ENCODE measurements at places on chromosomes 2 and 18.

DNA sequence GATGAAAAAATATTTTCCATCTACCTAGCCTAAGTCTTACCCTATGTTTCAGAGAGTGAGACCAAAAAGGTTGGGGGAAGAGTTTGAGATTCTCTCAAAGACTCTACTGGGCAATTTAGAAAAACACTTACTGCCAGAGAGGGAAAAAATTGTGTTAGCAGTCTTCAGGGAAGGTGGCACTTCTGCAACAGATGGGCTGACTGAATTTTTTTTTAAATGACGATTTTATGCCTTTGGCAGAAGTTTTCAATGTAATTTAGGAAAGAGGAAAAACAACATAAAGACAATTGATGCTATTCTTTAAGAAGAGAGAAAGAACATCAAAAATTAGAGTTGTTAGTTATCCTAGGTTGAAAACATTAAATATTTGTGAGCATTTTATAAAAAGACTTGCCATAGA lies 1894.5 kb upstream of the PIK3C3 start:
- DNase-seq, result no peak

- DNase-seq, result no peak
These were observed 1.2 kb upstream of the SRBD1 start for GRCh38 chr2:45612285-45612684.

DNA sequence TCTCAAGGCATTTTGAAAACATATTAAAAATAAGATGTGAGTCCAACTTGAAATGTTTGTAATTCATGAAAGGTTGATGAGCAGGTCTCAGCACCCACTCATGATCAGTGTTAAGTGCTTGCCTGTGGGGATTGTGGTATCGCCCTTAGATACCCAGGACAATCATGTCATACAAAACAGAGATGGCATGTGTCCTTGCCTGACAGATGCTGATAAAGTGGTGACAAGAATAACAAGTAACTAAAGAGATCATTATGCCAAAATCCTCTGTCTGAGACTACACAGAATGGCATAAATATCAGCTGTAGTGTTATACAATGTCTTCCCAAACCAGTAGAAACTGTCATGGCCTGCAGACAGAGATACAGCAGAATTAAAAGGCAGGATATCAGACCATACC lies 930.3 kb downstream of the SUCLG1 start:
- no peak for DNase-seq

- DNase-seq, result no peak
These were observed 11.8 kb downstream of the TPGS2 start for GRCh38 chr18:36817039-36817438.

- DNase-seq, result no peak
These were observed 1.7 kb downstream of the MYO1B start for GRCh38 chr2:191246820-191247380.

GRCh38 chr2:74812787-74813590 lies 20.9 kb upstream of the HK2 start:
- no peak for DNase-seq

GRCh38 chr18:8816220-8816619 lies 110.9 kb downstream of the MTCL1 start:
- no peak for DNase-seq

GRCh38 chr2:74831693-74832530 lies 2.0 kb upstream of the HK2 start:
- peak; percentile 95 for DNase-seq

DNA sequence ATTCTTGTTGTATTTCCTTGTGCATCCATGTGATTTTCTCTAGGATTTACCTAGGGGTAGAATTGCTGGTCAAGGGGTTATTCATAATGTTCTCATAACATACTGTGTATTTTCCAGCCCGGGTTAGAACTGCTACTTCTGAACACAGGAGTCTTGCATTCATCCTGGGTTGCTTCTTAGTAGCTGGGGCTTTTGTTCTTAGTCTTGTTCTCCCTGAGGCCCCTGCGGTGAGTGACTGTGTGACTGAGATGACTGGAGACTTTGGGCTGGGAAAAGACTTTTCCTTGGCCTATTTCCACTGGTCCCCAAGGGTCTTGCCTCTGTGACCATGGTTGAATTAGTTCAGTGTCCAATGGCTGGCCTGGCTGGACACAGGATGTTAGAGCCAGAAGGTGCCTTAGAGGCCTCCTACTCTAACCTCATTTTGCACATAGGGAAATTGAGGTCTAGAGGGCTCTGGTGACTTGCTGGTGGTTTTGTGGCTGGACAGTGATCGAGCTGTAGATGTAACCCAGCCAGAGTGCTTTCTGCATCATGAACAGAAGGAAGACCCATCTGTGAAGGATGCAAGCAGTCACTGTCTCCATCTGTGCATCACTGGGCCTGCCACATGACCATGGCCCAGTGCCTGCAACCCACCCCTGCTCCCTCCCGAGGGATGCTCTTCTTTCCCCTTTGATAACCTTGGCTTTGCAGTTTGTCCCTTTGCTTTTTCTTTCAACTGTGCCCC lies 233.3 kb downstream of the FHOD3 start:
- DNase-seq, result no peak

GRCh38 chr2:231575612-231576256 lies 16.9 kb upstream of the TEX44 start:
- DNase-seq, result peak; percentile 48

GRCh38 chr2:71655498-71655897 lies 202.1 kb downstream of the DYSF start:
- no peak for DNase-seq

DNA sequence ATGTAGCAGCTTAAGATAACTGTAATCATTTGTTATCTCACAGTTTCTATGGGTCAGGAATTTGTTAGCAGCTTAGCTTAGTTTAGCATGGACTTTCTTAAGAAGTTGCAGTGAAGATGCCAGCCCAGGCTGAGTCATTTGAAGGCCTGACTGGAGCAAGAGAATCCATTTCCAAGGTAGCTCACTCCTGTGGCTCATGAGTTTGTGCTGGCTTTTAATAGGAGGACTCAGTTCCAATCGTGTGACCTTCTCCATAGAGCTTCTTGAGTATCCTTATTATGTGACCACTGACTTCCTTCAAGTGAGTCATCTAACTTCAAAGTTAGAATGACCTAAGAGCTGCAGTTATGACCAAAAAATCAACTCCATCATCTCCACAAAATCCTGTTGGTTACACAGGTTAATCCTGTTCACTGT lies 1.4 kb downstream of the GPATCH11 start:
- DNase-seq, result peak; percentile 48

DNA sequence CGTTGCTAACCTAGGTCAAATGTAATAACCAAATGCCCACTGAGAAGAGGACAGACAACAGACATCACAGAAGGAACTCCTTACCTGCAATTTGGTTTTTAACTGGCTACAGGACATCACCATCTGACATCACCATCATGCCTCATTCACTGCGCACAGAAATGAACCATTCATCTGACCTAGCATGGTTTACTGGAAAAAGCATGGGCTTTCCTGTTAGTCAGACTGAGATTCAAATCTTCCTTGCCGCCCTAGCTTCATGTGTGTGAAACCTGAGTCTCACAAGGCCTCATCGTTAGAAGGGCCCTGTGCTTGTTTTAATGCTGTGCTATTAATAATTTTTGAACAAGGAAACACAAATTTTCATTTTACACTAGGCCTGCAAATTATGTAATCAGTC lies 1.1 kb upstream of the HIBCH start:
- no peak for DNase-seq

GRCh38 chr2:176158855-176159662 lies 2.0 kb downstream of the HOXD3 start:
- no peak for DNase-seq

DNA sequence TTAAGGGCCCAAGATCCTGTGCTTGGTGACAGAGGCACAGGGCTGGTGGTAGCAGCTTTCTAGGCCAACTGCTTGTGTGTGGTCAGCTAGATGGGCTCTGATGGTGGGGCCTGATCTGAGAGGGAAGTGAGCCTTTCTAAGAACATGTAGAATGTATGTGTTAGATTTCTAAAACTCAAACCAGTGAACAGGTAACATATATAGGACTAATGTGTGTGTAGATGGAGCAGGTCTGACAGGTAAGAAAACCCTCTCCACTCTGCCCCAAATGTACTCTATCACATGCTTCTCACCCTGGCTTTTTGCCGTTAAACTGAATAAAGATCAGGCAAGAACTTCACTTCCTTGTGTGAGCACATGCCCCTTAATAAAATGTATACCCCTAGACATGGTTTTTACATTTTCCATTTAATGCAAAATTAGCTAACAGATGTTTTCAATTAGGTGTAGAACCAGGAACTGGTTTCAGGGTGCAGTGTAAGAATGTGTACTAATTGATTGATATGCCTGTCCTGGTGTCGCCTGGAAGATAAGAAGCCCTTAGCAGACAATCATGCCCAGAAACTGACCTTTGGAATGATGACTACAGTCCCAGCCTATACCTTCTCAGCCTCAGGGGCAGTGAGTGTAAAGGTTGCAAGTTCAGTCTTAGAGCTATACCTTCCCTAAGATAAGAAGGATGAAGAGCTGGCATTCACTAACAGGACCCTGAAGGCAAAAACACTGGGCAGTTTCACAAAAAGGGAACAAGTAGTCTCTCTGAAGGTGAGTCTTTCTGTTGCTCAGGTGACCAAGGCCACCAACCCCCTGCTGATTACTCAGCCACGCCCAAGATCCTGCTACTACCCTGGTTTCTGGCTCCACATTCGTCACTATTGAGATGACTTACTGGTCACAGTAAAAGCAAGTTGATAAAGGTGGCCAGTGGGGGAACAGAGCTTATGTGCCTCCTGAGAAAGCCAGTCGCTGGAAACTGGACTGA lies 71.2 kb downstream of the SPATS2L start:
- DNase-seq, result no peak

GRCh38 chr2:45954233-45954850 lies 302.9 kb downstream of the PRKCE start:
- no peak for DNase-seq

DNA sequence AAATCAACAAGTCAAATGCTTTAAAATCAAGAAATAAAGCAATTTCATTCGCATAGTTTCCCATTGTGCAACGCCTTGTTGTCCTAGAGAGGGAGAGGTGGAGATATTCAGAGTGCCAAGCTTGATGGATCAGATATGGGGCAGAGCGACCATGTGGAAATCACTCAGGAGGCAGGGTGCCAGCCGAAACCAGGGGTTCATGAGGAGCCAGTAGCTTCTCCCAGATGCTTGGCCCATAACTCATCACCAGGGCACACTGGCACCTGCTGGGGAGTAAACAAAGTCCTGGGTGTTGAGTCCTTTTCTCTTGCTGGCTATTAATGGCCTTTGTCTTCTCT lies 53.0 kb upstream of the ASAP2 start:
- DNase-seq, result no peak

DNA sequence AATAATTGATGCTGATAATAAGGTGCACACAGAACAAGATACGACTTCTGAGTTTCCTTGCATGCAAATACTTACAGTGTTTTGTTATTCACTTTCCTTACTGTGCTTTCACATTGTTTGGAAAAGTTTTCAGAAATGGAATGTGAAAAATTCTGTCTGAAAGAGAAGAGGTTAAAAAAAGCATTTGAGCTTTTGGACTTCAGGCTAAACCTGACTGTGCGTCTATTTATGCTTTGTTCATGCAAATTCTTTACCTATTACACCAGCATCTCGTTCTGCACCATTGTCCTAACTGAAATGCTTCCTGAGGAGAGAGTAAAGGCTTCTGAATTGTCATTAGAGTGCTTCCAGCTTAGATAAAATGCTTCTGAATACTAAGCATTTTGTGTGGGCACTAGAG lies 61.4 kb downstream of the LHCGR start:
- no peak for DNase-seq

DNA sequence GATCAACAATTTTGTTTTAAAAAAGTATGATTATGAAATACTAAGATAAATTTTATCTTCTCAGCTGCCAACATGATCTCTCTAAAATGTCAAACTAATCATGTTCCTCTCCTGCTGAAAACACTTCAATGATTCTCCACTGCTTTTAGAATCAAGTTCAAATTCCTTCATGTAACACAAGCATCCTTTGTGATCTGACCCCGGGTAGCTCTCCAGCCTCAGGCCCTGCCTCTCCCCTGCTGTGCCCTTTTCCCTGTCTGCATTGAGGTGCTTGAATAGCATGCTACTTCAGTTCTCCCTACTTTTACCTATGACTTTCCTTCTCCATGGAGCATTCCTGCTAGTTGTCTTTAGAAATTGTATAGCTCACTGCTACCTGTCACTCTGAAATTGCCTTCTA lies 274.8 kb downstream of the PDE11A start:
- DNase-seq, result no peak

DNA sequence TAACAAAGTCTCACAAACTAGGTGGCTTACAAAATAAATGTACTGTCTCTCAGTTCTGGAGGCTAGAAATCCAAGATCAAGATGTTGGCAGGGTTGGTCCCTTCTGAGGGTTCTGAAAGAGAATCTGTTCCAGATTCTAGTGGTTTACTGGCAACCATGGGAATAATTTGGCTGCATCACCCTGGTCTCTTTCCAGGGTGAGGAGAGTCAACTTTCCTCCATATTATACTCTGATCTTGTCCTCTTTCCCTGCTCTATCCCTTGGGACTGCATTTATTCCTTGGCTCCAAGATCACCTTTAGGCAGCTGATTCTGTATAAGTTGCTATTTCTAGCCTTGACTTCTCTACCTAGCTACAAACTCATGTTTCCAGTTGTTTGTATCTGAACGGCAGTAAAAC lies 35.2 kb downstream of the SLC40A1 start:
- DNase-seq, result no peak

DNA sequence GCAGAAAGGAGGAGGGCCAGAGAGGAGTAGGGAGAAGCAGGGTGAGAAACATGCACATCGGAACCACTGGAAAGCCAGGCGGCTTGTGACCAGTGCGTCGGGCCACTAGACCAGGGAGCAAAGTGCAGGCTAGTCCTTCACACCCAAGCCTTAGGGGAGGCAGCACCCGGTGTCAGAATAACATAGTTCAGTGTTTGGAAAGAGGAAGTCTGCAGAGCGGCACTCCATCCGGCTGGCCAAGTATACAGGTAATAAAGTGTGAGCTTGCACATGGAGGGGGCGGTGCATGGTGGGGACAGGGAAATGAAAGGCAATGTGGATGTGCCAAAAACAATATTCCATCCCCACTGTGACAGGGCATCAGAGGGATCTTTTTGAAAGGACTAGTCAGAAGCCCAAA lies 69.7 kb downstream of the ZNF521 start:
- DNase-seq, result peak; percentile 4

DNA sequence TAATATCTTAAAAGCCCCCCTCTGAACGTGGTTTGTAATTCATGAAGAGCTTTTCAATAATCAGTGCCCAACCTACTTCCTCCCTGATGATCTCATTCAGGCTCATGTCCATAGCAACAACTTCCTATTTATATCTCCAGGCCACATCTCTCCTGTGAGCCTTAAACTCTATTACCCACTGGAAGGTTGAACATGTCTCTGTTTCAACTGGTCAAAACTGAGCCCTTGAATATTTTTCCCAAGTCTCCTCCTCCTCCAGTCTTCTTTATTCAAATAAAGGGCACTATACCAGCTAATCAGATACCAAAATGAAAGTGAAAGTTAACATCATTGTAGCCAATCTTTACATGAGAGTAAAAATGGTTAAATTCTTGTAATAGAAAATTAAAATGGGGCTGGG lies 63.7 kb upstream of the ITGA4 start:
- DNase-seq, result peak; percentile 85

DNA sequence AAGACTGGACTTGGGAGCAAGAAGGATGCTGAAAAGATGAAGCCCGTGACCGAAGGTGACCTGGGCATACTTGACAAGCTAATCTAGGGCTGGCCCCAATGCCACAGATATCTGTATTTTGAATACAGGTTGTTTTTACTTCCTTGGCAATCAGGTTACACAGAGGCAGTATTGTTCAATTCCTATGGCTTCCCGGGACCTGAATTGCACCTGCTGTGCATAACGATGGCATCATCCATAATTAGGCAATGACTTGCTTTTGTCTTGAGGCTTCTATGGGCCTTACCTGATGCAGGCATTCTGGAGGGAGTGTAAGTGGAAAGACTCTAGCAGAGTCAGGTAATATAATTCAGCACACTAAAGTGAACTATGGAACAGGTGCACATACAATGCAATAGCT lies 60.6 kb upstream of the CUL3 start:
- DNase-seq, result no peak

Measured in NB4 (cell line).